Naive thymus-derived CD4-positive, alpha-beta T cell (primary cell): ENCODE measurements at places on chromosomes 3 and 15.

- DNase-seq, result no peak
These were observed 101.6 kb upstream of the LPP start for GRCh38 chr3:188052169-188053035.

GRCh38 chr3:196554205-196554604 is 14.1 kb downstream of the WDR53 start:
- no peak for DNase-seq

GRCh38 chr3:157294491-157294890 is 134.5 kb upstream of the CCNL1 start:
- no peak for DNase-seq

GRCh38 chr3:10852066-10852808 is 36.2 kb downstream of the SLC6A11 start:
- no peak for DNase-seq

- no peak for DNase-seq
These were observed 221.3 kb upstream of the LYSMD4 start for GRCh38 chr15:99954361-99955180.

- DNase-seq, result no peak
These were observed 25.4 kb downstream of the LINGO1 start for GRCh38 chr15:77607111-77607893.

- DNase-seq, result no peak
These were observed 11.6 kb upstream of the ZXDC start for GRCh38 chr3:126487151-126487771.

- no peak for DNase-seq
These were observed 173.8 kb upstream of the THBS1 start for GRCh38 chr15:39407116-39407515.

GRCh38 chr3:30470496-30470895 is 135.9 kb upstream of the TGFBR2 start:
- no peak for DNase-seq

GRCh38 chr3:100615684-100616083 is 6.3 kb downstream of the ADGRG7 start:
- DNase-seq, result no peak

DNA sequence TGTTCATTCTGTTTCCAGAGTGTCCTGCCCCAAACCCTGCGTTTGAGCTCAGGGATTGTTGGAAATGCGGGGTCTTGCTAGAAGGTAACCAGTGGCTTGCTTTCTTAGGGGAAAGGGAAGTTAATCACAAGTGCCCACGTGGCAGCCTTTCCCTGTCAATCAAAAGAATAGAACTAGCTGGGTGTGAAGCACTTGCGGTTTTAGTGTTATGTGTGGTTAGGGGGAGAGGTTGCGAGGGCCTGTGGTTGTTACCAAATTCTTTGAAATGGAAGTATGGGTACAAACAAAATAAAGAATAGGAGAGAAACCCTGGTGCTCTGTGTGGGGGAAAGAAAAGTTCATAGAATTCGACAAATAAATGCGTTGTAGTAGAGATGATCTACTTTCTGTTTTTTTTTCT is 67.6 kb downstream of the FNDC3B start:
- peak; percentile 87 for DNase-seq

GRCh38 chr3:171646357-171647133 is 163.7 kb downstream of the PLD1 start:
- no peak for DNase-seq

- DNase-seq, result no peak
These were observed 701 bp upstream of the TIPARP start for GRCh38 chr3:156673732-156674045.

DNA sequence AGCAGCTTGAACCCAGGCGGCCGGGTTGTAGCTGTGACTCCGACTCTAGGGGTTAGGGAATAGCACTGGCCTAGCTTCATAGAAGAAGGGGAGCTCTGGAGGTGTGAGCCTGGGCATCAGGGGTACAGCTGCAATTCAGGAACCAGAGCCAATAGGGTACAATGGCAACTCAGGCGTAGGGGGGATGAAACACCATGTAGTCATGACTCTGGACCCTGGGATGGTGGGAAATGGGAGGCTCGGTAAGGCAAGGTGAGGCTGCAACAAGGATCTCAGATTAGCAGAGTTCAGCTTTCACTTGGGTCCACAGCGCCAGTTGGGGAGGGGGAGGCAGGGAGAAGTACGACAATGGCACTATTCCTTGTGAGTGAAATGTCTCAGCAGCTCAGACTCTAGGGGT is 210.2 kb upstream of the LYSMD4 start:
- no peak for DNase-seq

DNA sequence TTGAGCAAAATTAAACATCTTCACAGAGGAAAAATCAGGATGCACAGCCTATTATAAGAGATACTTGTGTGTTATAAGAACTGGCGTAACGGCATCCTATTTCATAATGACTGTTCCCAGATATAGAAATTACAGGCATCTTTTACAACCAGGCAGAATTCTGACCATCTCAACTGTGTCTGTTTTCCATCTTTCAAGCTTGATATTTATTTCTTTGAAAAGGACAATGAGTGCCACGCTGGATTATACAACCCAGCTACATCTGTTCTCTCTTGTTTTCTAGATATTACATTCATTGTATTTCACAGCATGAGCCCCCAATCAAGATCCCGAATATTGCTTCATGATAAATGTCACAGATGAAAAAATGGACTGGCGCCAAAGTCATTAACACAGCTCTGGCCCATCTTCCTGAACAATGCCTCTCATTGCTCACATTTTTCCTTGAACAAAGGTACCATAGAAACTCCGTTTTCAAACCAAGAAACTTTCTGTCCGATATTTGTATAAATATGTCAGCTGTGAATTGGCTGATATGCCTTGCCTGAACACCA is 420.6 kb downstream of the TBL1XR1 start:
- no peak for DNase-seq

DNA sequence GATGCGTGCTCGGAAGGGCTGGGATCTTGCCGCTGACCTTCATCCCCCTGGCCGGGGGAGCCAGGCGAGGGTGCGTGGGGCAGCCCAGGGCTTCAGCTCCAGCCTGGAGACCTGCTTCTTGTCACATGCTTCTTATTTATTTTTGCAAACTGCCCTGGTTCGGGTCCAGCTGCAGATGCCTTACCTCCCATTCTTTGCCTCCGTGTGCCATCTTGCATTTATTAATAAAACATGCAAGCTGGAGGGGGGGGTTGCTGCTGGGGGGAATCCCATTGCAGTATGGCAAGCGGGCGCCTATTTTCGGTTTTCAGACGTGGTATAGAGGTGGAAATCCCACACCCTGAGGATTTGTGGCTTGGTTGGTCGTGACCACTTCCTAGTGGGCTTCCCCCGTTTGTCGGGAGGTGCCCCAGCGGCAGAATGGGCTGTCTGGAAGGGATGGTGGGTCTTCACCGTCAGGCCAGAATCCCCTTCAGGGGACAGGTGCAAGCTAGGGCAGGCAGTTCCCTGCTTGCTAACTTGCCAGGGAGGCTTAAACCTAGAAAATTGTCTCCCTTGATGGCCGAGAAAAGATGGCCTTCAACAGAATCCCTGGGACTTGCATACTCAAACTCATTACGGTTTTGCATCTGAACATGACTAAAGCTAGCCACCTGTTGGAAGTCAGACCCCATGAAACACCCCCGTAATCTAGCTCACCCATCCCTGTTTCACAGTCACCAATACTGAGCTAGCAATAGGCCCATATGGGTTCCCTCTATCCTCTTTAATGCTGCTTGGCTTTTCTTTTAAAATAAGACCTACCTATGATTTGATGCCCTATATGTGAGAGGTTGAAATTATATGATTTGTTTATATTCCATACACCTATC is 569 bp downstream of the TMEM266 start:
- no peak for DNase-seq

- DNase-seq, result no peak
These were observed 4.4 kb upstream of the MPI start for GRCh38 chr15:74885461-74885860.

DNA sequence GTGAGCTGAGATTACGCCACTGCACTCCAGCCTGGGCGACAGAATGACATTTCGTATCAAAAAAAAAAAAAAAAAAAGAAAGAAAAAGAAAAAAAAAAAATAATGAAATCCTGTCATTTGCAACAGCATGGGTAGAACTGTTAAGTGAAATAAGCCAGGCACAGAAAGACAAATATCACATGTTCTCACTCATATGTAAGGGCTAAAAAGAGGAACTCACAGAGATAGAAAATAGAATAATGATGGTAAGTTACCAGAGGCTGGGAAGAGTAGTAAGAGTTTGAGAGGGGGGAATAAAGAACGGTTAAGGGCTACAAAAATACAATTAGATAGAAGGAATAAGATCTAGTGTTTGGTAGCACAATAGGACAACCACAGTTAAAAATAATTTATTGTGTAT is 19.7 kb downstream of the DENND6A start:
- DNase-seq, result no peak

- no peak for DNase-seq
These were observed 80.2 kb downstream of the CBLB start for GRCh38 chr3:105788593-105788992.

DNA sequence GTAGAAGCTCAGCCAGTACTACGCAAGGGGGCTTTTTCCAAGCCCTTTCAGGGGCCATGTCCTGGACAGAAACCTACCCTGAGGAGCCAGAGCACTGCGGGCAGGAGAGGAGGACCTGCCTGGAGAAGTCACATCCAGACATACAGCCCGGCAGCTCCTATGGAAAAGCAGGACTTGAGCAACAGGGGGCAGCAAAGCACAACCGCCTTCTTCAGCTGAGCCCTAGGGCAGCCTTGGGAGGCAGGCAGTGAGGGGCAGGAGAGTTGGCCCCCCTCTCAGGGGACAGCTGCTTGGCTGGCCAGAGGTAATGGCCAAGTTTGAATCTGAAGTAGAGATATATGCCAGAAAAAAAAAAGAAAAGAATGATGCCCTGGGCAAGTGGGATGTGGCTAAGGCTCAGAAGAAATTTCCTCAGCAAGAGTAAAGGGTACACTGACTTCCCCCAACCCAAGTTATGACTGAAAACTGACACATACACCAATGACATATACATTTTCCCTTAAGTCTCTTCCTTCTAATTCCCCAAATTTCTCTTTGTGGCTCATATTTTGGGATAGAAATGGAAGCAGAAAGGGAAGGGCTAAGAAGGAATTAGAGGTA is 56.9 kb downstream of the CYP19A1 start:
- no peak for DNase-seq

DNA sequence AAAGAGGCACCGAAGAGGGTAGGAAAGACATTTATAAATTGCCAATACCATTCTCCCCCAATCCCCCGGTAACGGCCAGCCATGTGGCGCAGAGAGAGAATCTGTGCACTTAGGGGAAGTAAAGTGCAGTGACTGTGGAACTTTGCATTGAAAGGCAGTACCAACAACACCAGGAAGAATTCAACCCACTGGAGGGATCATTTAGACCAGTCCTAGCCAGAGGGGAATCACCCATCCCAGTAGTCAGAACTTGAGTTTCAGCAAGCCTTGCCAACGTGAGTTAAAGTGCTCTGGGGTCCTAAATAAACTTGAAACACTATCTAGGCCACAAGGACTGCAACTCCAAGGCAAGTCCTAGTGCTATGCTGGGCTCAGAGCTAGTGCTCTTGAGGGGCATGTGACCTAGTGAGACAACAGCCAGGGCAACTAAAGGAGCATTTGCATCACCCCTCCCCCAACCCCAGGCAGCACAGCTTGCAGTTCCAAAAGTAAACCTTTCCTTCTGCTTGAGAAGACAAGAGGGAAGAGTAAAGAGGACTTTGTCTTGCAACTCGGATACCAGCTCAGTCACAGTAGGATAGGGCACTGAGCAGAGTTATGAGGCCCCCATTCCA is 15.0 kb downstream of the CEP70 start:
- DNase-seq, result no peak

- peak; percentile 60 for DNase-seq
These were observed 20.6 kb downstream of the MYH15 start for GRCh38 chr3:108489776-108490175.

DNA sequence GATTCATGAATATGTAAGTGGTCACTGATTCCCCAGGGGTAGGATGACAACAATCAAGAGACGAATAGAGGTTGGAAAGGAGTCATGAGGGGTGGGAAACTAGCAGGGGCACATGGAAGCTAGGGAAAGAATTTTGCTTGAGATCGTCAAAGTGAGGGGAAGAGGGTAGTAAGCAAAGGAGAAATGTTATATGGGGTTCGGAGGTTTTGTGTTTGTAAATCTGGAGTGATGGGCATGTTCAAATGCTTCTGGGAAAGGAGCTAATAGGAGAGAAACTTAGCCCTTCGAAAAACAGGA is 7.9 kb downstream of the RPL14 start:
- no peak for DNase-seq

DNA sequence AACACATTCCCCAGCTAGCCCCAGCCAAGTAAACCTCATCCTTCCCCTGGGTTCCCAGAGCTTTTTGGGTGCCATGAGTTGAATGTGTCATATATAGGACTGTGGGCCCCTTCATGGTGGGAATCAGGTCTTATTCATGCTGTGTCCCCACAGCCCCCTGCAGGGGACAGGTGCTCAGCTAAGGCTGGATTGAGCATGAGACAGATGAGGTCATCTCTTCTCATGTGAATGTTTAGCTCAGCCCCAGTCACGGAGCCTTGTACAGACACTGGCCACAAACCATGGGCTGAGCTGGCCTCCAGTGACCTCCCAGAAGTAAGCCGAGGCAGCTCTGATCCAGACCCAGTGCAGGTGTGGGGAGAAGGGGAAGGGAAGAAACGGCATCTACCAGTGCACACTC is 70.7 kb downstream of the C3orf70 start:
- no peak for DNase-seq

DNA sequence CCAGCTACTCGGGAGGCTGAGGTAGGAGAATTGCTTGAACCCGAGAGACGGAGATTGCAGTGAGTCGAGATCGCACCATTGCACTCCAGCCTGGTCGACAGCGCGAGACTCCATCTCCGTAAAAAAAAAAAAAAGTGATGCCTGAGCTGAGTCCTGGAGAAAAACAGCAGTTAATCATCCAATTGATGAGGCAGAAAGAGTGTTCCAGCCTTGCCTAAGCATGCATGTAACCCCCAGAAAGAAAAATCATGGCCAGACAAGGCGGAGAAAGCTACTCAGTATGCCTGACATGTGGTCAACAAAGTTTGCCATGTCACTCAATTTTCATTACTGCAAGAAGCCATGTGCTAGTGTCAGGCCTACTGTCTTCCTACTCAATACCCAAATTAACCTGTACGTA is 593.1 kb upstream of the MDFIC2 start:
- no peak for DNase-seq

GRCh38 chr3:14231998-14232501 is 53.4 kb downstream of the LSM3 start:
- no peak for DNase-seq

- no peak for DNase-seq
These were observed 23.6 kb upstream of the MYLK start for GRCh38 chr3:123907720-123908119.

DNA sequence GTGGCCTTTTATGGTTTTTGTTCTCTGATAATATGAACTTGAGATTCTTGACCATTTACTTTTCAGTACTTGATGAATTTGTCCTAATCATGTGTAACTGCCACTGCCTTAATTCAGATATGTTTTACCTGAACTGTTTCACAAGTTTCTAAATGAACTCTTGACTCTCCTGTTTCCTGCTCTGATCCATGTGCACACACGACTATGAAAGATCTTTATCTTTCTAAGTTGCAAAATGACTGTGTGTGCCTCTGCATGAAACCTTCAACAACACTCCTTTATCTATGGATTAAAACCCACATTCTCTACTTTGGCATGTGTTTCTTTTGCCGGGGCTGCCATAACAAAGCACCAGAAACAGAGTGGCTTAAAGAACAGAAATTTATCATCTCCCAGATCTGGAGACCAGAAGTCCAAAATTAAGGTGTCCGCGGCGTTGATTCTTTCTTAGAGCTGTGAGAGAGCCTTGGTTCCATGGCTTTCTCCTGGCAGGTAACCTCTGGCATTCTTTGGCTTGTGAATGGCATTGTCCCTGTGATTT is 275.0 kb downstream of the ADAMTSL3 start:
- DNase-seq, result no peak
